ENCODE measurements at places on chromosomes 1 and 21.

DNA sequence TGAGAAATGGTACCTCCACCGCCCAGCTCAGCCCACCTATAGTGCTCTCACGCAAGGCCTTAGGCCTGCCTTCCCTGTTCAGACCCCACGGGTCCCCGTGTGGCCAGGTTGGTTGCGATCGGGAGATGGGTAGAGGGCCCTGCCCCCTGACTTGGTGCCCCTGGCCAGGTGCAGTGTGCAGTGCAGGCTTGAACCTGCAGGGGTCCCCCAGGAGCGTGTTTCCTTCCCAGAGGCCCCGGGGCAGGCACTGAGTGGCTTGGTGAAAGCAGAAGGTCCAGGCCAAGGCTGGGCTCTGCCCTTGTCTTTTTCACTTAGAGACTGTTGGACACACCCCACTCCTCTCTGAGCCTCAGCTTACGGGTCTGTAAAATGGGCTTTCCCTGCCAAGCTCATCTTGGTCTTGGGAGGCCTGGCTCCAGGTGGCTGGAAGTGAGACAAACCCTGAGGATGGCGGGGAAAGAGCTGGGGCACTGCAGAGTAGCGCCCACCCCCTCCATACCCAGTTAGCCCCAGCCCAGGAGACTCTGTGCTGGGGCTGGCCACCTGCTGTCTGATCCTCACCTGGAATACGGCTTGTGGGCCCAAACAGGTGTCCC lies 9.3 kb upstream of the HES5 start:
- no peak for DNase-seq

DNA sequence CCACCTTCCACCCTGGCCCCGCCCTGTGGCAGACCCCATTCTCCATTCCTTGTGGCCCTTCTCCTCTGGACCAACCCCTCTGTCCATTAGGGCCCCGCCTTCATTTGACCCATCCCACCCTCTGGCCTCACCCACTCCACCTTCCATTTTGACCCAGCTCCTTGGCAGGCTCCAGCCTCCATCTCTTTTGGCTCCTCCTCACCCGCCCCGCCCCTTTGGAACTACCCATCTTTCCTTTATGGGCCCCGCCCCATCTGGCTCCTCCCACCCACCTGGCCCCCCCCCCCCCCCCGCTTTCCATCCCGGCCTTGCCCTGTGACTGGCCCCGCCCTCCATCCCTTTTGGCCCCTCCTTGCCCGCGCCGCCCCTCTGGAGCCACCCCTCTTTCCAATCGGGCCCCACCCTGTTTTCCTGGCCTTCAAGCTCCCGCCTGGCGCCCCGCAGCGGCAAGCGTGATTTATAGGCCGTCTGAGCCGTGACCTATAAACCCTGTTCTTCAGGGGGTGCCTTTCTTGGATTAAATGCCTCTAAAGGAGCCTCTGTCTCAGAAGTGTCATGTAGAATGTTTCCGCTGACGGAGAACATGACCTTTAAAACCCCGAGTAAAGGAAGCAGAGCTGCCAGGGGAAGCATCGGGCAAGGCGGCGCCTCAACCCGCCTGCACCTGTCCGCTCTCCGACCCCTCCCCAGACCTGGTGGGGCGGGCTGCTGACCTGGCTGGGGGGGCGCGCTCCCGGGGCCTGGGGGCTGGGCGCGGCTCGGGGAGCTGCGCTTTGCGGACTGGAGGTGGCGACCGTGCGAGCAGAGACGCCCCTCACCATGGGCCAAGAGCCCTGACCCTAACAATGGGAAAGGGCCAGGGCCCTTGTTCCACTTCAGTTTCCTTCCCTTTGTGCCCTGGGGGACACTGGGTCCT lies 178.0 kb downstream of the CAMTA1 start:
- peak; percentile 16 for DNase-seq

DNA sequence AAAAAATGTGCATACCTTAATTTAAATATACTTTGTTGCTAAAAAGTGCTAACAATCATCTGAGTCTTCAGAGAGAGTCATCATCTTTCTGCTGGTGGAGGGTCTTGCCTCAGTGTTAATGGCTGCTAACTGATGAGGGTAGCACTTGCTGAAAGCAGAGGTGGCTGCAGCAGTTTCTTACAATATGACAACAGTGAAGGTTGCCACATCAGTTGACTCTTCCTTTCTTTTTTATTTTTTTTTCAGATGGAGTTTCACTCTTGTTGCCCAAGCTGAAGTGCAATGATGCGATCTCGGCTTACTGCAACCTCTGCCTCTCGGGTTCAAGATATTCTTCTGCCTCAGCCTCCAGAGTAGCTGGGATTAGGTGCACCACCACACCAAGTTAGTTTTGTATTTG lies 2.6 kb upstream of the CFAP45 start:
- DNase-seq = no peak

DNA sequence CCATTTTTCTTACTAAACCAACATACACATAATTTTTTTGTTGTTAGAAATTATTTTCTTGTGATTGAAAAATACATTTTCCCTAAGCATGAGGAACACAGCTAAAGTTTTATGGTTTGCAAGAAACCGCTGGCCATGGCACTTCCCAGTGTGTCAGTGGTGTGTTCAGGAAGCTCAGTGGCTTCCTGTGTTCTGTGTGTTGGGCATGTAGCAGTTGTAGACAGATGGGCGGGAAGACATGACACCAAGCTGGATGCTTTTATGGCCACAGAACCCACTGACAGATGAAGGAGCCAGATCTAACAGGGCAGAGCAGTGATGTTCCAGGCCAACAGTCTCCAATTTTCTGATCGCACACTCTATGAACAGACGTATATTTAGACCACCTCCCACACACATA lies 119.8 kb downstream of the GALNT2 start:
- DNase-seq = no peak

DNA sequence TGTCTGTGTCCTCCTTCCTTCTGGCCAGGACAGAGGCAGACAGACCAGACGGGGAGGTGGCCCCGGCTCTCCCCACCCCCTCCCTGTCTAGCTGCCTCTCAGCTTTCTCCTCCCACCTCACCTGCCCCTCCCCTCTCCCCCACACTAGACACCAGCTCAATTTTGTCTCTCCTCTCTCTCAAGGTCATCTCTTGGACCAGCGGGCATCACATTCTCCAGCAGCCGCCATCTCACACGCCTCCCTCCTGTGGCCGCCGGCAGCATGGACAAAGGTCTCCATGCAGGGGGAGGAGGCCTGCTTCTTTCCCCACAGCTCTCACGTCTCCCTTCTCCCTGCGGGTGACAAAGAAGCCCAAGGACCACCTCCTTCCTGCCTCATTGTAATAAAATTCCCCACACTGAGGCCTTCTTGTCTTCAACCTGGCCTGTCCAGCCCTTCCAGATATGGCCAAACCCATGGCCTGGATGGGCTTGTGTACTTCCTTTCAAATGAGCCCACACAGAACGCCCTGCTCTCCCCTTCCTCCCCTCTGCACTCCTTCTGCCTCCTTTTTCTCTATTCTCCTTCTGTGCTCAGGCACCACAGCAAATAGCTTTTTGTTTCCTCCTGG lies 14.6 kb downstream of the OPTC start:
- no peak for DNase-seq

DNA sequence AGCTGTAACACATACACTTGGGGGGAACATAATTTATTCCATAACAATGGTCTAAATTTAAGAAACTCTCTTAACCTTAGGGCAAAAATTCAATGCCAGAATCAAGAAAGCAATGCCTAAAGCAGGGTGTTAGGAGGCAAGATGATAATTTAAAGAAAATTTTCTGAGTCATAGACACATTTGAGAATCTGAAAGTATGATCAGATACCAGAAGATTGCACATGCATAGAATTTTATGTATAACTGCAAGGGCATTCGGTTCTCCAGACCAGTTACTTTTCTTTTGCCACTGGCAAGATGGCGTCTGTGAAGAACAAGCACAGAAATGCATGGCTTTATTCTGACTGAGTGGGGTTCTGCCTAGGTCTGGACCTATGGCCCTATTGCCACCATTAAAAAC lies 64.4 kb upstream of the IPO9 start:
- no peak for DNase-seq

- no peak for DNase-seq
Observed at GRCh38 chr1:2989976-2990375, 31.3 kb upstream of the ACTRT2 start.

DNA sequence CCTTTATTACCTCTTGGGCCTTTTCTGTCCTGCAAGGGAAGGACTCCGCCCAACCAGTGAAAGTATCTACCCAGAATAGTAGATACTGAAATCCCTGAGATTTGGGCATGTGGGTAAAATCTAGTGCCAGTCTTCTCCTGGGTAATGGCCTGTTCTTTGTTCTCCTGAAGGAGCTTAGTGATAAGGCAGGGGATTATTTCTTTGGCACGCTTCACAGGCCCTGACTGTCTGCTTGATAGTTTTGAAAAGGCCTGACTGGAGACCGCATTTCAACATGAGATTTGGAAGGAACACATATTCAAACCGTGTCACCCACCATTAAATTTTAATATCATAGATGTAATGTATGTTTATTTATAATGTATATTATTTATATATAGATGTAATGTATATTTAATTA lies 48.9 kb downstream of the RASAL2 start:
- DNase-seq = no peak

GRCh38 chr1:21823980-21824702 lies 12.1 kb downstream of the LDLRAD2 start:
- no peak for DNase-seq

DNA sequence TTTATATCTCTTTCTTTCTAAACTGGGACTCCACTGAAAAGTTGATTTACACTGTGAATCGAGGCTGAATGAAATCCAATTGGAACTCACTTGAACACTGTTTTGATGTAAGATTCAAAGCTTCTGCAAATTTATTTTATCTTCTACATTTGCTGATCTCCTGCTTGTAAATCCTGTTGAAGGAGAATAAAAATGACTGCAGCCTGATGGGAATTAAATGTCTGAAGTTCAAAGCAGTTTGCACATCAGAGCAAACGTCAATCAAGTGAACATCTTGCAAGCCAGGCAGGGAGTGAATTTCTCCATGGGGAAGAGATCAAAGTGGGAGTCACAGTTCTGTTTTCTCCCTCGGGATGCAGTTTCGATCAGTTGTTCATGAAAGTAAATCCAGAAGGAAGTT lies 127.2 kb downstream of the CACHD1 start:
- DNase-seq = no peak

DNA sequence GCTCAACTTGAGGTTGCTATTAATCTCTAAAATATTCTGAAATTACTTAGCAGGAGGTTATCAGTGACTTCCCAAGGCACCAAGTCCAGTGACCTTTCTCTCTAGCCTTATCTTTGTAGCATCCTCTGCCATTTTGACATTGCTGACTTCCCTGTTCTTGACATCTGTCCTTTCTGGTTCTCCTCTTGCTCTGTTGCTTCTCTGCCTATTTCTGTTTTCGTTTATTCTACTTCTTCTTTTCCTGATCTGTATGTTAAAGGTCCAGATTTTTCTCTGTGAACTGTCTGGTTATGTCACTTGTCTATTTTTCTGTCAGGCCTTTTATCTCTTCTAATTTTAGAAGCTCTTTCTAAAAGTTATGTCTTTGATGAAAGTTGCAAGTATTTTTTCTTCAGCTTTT lies 178.8 kb downstream of the VPS13D start:
- DNase-seq = no peak

GRCh38 chr1:39799770-39800470 lies 11.3 kb upstream of the BMP8B start:
- peak; percentile 46 for DNase-seq

- no peak for DNase-seq
Observed at GRCh38 chr1:89407360-89407759, 43.5 kb downstream of the GBP6 start.

DNA sequence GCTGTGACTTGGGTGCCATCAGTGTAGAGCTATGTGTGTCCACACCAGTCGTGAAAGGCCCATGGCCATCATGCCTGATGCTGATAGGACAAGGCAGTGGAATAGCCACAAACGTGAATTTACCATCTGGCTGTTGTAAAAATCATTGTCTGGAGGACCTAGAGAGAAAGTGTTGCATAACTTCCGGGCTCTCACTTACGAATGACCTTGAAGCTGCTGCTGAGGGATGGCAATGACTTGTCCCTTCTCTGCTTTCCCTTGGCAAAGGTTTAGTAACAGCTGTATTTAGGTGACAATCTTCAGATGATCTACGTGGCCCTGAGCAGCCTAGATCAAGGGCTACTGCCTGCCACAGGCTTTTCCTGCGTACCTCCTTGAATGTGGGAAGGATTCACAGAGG lies 5.8 kb downstream of the ATP1B1 start:
- no peak for DNase-seq

GRCh38 chr1:89657886-89658285 lies 25.0 kb downstream of the LRRC8C start:
- DNase-seq = no peak

- DNase-seq = no peak
Observed at GRCh38 chr1:49523764-49524163, 500.0 kb downstream of the AGBL4 start.

- no peak for DNase-seq
Observed at GRCh38 chr1:243264717-243265116, 8.9 kb downstream of the SDCCAG8 start.

DNA sequence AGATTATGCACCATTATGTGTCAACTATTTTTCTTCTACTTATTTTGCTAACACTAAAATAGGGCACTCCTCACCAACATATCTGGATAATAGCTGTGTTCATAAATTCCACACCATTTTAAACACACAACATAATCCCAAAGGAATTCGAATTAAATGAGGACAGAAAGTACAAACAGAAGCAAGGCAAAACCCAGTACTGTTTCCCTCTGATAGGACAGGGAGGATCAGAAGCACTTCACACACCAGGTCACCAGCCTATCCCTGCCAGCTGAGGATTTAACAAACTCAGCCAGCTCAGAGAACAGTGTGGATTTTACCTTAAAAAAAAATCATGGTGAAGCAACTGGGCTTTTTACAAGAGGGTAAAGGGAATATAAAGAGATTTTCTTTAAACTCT lies 20.0 kb downstream of the CRYZ start:
- DNase-seq = no peak

DNA sequence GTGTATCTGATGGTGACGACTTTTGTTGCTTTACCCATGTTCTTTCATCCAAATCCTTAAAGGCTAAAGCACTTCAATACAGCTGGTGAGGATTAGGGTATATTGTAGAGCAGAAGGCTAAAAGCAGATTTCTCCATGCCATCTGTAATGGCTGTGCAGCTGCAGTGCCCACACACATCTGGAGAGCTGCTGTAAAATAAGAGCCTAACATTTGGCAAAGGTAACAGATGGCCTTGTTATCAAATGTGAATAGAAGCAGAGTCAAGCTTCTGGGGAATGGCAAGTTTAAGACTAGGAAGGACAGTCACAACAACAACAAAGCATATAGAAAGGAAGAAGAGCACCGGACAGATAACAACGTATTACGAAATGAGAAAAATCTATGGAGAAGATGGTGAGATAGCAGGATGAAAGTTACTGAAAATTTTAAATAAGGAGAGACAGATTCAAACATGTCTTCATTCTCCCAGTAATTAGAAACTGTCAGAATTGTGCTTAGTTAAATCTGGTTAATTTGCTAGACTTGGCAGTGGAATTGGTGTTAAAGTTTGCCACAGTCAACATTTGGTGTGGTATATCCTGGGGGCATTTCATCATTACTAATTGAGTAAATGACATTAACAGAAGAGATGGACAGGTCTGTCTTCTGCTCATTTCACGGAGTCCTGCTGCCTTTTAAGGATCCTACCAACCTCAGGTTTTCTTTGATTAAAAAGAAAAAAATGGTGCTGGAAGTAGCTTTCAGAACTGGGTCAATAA lies 1093.2 kb downstream of the ADGRL2 start:
- no peak for DNase-seq
